ENCODE measurements at places on chromosomes 5 and 9. TPM values are rescaled to one million over a fixed set of nuclear protein-coding genes. Genes with fewer than 3 reads are reported as not detected.

- DNase-seq = no peak
These were observed 26.6 kb downstream of the WNT8A start for GRCh38 chr5:138110266-138110963.

Gene PLPPR1
- total RNA-seq = not detected

DNA sequence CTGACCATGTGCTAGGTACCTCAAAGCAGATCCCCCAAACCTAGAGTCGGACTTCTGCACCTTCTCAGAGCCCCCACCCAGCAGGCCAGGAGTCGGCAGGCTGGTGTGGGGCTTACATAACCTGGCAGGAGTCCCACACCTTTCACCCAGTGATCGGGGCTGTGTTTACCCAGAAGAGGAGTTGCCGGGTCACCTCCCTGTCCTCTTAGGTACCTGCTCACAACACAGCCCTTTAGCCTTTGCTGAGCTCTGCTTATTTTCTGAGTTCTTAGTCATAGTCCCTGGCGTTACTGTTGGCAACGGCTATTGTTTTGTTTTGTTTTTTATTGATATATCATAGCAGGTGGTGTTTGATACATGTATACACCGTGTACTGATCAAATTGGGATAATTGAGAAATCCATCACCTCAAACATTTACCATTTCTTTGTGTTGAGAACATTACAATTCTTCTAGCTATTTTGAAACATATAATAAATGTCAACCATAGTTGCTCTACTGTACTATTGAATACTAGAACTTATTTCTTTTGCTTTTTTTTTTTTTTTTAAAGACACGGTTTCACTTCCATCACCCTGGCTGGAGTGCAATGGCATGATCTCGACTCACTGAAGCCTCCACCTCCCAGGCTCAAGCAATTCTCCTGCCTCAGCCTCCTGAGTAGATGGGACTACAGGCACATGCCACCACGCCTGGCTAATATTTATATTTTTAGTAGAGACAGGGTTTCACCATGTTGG lies 10.4 kb upstream of the EEIG1 start:
- no peak for DNase-seq

Gene CRB2
- total RNA-seq = under 0.01 TPM

Gene DELE1
- total RNA-seq = 34.1 TPM

DNA sequence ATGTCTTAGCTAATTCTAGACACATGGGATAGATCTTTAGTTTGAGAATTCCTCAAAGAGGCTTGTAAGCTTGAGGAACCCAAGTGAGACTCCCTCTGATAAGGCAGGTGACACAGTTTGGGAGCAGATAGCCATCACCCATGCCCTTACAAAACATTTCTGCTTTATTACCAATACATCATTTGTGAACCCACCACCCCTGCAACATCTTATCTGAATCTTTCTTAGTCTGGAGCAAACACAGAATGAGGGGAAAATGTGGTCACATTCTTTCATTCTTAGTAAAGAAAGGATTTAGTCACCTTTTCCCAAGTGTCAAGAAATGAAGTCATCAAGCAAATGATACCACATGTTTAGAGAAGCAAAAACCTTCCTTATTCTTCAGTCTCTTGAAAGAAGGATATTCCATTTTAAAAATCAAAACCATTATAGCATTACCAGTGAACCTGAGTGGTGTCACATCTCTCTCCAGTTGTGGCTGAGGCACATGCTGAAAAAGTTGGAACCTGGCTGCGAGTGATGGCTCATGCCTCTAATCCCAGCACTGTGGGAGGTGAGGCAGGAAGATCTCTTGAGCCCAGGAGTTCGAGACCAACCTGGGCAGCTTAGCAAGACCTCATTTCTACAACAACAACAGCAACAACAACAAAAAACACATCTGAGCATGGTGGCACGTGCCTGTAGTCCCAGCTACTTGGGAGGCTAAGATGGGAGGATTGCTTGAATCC lies 65.9 kb downstream of the PRKACG start:
- DNase-seq = no peak

- DNase-seq = peak; percentile 10
These were observed 74.7 kb downstream of the MSX2 start for GRCh38 chr5:174799121-174799520.

DNA sequence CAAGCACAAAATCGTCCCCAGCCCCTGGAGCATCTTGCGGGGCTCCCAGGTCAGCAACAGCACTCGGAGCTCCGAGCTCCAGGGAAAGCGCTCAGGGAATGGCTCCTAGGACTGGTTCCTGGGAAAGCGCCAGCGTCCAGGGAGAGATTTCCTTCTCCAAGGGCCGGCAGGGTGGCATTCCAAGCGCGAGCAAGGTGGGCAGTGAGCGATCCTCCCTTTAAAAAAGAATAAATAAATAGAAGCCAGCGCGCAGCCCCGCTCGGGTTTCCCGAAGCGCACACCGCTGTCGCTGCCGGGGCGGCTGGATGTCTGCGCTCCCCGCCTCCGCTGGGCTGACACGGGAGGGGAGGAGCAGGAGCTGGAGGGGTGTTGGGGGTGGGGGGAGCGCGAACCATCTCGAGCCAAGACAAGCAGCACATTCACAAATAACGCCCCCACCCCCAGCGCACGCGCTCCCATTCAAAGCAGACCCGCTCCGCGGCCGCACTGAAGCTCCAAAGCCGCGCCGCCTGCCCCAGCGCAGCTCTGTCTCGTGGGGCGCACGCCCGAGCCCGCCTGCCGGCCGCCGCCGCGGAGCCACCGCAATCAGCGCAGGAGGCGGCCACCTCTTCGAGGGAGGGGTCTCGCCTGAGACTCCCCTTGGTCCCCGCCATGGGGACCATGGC lies 327.4 kb downstream of the SH3GL2 start:
- DNase-seq = no peak

Gene CDHR2
- total RNA-seq = not detected

Gene RUFY1
- 42.5 TPM for total RNA-seq

Gene ADAMTSL1
- total RNA-seq = 10.0 TPM

Gene TMED9
- total RNA-seq = 113 TPM

DNA sequence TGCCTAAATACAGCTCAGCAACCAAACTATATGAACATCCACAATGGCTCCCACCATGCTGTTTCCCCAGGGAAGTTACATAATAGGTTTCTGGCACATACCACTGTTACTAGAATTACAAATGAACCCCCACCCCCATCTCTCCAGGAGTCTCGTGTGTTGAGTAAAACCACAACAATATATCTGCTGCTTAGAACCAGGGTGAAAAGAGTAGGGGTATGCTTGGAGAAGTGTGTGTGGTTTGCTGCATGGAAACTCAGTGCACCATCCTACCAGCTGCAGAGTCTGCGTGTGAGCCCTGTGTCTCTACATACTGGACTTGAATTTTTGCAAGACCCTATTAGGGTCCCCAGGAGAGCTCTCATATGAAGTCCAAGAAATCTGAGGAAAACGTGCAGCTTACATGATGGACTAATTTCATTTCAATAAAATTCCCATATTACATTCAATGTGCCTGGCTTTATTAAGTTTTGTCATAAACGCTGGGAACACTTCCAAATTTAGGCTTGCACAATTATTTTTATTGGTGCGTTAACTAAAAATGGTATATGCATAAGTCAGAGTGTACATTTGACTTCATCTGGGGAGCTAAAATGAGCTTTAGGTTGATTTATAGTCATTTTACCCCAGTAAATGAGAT lies 104.5 kb upstream of the NFIB start:
- DNase-seq = peak; percentile 18

GRCh38 chr5:34494111-34494755 lies 161.9 kb upstream of the RAI14 start:
- DNase-seq = no peak

GRCh38 chr9:133712221-133713100 lies 25.7 kb downstream of the SARDH start:
- no peak for DNase-seq

DNA sequence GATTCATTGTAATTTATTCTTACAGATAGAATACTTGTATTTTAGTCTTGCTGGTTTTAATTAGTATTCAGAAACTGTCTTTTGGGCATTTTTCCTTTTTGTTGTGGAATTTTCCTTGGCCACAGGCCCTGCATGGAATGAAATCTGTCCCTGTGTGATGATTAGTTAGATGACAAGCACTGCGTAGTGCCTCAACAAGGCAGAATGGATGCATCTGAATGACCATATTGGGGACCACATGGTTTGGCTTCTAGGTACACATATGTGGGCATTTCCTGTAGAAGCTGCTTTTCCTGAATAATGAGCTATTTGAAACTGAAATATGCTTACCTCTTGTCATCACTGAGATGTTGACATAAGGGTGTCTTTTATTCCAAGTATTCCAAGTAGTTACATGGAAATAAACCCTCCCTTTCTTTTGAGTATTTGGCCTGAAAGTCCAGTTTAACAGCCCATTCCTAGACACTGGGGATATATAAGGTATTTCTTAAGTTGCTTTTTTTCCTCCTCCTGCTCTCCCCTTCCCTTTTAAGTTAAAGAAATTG lies 147.3 kb downstream of the YTHDC2 start:
- no peak for DNase-seq

Gene IFNA10
- not detected for total RNA-seq

Gene CACNA1B
- 0.43 TPM for total RNA-seq

Gene SPOUT1
- total RNA-seq = 12.6 TPM

Gene C9orf153
- not detected for total RNA-seq

Gene TRAPPC13
- total RNA-seq = 17.4 TPM

Gene PCDHA1
- total RNA-seq = under 0.01 TPM

DNA sequence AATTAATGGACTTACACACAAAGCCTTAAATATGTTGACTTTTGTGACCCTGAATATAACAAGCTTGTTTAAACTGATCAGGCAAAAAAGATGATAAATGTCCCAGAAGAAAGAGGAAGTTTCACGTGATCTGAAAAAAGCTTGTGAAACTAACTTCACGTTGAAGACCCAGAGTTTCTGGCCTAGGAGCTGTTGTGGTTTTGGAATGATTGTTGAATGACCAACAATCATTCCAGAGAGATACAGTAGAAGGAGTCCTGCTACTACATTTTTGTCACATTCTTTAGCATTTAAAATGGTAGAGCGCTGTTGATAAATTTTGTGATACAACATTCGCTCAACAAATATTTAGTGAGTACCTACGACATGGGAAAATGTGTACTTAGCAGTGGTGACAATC lies 143.1 kb upstream of the FBN2 start:
- DNase-seq = no peak

DNA sequence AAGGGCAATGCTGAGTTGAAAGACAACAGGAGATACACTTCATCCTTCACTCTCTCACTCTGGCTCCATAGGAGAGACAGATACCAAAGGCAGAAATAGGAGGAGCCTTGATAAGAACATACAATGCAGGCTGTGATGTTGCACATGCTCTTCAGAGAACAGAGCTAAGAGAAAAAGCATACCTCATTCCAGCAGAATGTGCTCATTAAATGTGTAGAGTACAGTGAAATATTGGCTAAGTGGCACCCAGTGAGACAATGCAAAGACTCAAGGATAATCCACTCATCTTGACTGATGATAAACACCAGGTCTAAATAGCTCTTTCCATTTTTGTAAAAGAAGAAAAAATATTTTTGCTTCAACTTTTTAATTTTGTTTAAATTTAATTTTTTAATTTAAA lies 139.7 kb downstream of the OR2K2 start:
- DNase-seq = no peak

DNA sequence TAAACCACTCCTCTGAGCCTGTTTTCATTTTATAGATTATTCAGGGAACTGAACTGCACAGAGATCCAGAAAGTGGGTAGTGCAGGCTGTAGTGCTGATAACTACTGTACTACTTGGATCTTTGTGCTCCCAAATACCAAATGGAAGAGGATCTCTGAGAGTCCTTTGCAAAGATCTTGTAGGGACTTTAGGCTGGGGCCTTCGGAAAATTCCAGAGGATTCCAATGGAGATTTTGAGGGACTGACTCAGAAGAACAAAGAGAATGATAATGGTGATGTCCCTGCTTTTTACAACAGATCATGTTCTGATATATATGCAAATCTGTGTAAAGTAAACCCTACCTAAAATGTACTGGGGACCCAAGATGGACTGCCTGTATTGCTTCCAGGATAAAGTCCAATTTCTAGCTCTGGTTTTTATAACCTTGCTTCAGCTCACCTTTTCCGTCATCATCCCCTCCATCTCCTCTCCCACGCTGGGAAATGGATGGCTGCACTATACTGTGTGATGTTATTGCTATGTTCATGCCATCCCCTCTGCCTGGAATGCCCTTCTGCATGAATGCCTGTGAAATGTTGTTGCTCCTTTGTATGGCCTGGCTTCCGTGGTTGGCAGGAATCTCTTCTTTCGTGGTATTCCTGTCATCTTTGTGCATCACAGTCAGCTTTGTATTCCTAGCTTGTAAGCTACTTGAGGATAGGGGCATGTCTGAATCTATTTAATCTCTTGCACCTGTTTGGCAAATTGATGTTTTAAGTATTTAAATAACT lies 9.7 kb upstream of the PSMD5 start:
- no peak for DNase-seq

- no peak for DNase-seq
These were observed 13.1 kb upstream of the NFIB start for GRCh38 chr9:14327036-14327435.

Gene TERT
- total RNA-seq = not detected

DNA sequence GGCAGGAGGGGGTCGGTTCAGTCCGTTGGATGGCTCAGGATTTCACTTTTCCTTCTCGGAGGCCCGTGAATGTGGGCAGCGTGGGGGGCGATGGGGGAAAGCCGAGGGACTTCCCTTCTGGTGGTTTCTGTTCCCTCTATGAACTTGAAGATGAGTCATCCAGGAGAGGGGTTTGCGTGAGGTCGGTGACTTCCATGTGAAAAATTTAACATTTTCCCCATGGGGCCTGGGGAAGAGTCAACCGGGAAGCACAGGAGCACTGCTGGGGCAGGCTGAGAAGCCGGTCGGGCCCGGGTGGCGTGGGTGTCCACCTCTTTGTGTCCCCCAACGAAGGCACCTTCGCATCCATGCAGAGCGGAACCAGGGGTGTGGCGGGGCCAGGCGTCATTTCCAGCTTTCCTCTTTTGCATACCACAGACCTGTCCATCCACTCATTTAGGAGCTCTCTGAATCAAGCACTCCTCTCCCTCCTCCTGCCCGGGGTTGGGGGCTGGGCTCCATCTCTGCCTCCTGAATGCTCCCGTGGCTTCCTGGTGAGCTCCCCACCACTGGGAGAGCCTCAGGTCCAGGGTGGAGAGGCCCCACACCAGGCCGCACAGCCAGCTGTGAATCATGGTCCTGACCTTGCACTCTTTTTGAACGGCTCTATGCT lies 68.4 kb downstream of the ANKRD33B start:
- DNase-seq = peak; percentile 30

- no peak for DNase-seq
These were observed 10.0 kb downstream of the MTAP start for GRCh38 chr9:21812415-21812814.

GRCh38 chr5:179832039-179832745 lies 11.5 kb downstream of the SQSTM1 start:
- DNase-seq = no peak

Data from fibroblast of villous mesenchyme (primary cell).